ENCODE measurements at places on chromosomes 2 and 18.

DNA sequence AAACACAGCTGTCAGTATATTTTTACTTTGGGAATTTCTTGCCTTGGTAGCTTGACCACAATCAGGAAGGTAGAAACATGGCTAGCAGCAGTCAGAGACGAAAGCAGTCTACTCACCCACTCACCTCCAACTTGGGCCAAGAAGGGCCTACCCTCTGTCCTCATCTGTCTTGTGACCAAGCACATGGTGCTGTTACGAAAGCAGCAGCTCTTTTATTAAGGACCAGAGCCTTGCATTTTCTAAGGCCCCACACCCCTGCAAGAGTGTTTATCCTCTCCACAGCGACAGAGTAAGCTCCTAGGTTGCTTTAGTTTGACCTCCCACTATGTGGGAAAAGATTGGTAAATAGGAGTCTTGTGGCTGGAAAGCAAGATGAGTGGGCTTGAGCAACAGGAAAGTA, 31.3 kb upstream of the MSTN start:
- no peak for DNase-seq

DNA sequence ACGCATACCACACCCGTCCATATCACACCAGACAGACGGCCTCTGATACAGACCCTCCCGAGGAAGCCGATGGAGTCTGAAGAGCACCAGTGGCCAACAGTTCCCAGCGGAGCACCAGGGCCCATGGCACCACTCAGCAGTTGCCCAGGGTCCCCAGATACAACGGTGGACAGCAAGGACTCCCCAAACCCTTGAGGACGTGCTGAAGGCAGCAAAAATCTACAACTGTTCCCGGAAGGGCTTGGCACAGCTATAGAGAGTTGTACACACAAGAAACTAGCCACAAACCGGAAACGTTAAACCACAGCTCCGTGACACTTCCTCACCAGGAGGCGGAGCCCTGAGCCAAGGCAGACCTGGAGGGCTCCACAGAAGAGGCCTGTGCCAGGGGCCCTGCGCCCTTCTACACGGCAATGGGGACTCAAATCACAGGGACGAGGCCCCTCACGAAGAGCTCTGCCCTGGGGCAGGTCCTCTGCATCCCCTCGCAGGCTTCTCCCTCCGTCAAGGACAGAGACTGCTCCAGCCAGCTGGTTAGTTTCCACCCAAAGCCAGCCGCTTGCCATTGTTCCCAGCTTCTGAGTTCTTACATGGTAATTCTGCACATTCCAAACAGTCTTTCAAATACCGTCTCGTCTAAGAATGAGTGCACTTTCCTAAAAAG, 133.4 kb downstream of the HDAC4 start:
- DNase-seq, result peak; percentile 82

DNA sequence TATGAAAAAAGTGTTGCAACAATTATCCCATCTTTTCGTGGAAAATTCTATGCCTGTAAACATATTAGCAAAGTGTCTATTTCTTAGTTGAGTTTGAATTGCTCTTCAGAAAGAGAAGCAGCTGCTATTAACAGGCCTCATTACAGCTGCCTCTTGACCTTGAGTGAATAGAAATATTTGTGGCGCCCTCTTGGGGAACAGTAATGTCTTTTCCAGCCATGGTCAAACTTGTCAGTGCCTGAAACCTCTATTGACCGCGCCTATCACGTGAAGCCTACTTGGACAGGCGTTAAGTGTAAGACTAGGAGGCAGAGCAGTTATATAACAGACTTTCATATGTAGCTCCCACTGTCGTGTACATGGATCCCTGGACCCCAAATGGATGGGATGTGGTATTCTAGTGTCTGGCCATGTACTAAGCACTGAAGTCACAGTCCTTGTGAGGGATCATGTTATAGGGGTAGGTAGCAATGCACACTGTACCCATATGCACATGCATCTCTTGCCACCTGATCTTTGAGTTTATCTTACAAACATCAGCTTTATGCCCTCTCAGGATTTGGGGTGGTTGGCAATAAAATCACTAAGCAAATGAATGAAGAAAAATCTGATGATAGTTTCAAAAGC, 245.0 kb downstream of the PTGR3 start:
- DNase-seq, result no peak

DNA sequence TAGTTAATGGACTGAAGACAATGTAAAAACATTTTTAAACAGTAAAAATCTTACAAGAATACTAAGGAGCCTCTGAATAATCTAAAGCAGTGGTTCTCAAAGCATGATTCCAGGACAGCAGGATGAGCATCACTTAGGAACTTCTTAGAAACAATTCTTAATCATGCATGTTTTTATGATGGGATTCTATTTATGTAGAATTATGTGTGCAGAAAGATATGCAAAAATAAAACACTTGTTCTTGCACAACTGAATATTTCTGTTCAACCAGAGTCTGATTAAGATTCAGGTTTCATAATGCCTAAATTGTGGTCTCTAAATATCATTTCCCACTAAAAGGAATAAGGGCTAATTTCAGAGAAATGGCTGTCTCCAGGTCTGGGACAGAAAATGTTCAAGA, 69.2 kb upstream of the MTIF2 start:
- no peak for DNase-seq
